ENCODE measurements at places on chromosomes 4 and X.

- DNase-seq, result no peak
These were observed 26.8 kb upstream of the GRXCR1 start for GRCh38 chr4:42865572-42866189.

GRCh38 chrX:29872831-29873230 lies 342.5 kb upstream of the MAGEB2 start:
- no peak for DNase-seq

GRCh38 chr4:140239311-140239710 lies 85.3 kb upstream of the MAML3 start:
- peak; percentile 33 for DNase-seq

- no peak for DNase-seq
These were observed 103.1 kb downstream of the UCHL1 start for GRCh38 chr4:41359836-41360213.
